ENCODE measurements at places on chromosomes 6 and 20. TPM values are rescaled to one million over a fixed set of nuclear protein-coding genes. Genes with fewer than 3 reads are reported as not detected.

TSBP1 gene
- not detected for total RNA-seq

VSX1 gene
- total RNA-seq, result not detected

ITPR3 gene
- 13.6 TPM for total RNA-seq

RAB44 gene
- 1.3 TPM for total RNA-seq

HLA-DMA gene
- total RNA-seq, result 89.0 TPM

OXT gene
- not detected for total RNA-seq

CEP85L gene
- total RNA-seq, result 75.5 TPM

C6orf62 gene
- total RNA-seq, result 81.6 TPM

LKAAEAR1 gene
- 0.42 TPM for total RNA-seq

C20orf202 gene
- not detected for total RNA-seq

GABRR1 gene
- 0.10 TPM for total RNA-seq

ASIP gene
- 1.3 TPM for total RNA-seq

TP53TG5 gene
- total RNA-seq, result under 0.01 TPM

KHDC1L gene
- total RNA-seq, result not detected

BFSP1 gene
- 0.84 TPM for total RNA-seq

SMLR1 gene
- not detected for total RNA-seq

TOMM6 gene
- 56.3 TPM for total RNA-seq

ERVFRD-1 gene
- total RNA-seq, result 0.10 TPM

WFDC8 gene
- total RNA-seq, result not detected

RIN2 gene
- 10.6 TPM for total RNA-seq

SYCP2L gene
- total RNA-seq, result not detected

RHAG gene
- total RNA-seq, result not detected

HLA-DOA gene
- total RNA-seq, result 16.2 TPM

EYA4 gene
- not detected for total RNA-seq

NINL gene
- total RNA-seq, result 0.73 TPM

OCSTAMP gene
- not detected for total RNA-seq

OLIG3 gene
- total RNA-seq, result not detected

PREX1 gene
- total RNA-seq, result 128 TPM

COL10A1 gene
- total RNA-seq, result 0.31 TPM

CSNK2A1 gene
- 54.7 TPM for total RNA-seq

MYCT1 gene
- 2.5 TPM for total RNA-seq

MRPL2 gene
- total RNA-seq, result 5.7 TPM

EPB41L1 gene
- 0.21 TPM for total RNA-seq

TBXT gene
- not detected for total RNA-seq

TMEM200A gene
- 0.63 TPM for total RNA-seq

TRAPPC3L gene
- 2.1 TPM for total RNA-seq

HDGFL1 gene
- total RNA-seq, result not detected

TMEM14C gene
- 20.6 TPM for total RNA-seq

CAGE1 gene
- total RNA-seq, result 0.94 TPM

MATN4 gene
- total RNA-seq, result not detected

RAET1E gene
- total RNA-seq, result not detected

SLPI gene
- total RNA-seq, result 0.63 TPM

BPI gene
- 5.5 TPM for total RNA-seq

SRMS gene
- total RNA-seq, result not detected

SLC17A3 gene
- 0.31 TPM for total RNA-seq

GPR6 gene
- total RNA-seq, result not detected

HLA-DOB gene
- total RNA-seq, result 6.6 TPM

PCSK2 gene
- not detected for total RNA-seq

IL22RA2 gene
- under 0.01 TPM for total RNA-seq

KIF6 gene
- not detected for total RNA-seq

ETV7 gene
- 0.73 TPM for total RNA-seq

ZNF311 gene
- total RNA-seq, result 0.10 TPM

C4A gene
- total RNA-seq, result 0.94 TPM
